ENCODE measurements at places on chromosomes 5 and 9. TPM values are rescaled to one million over a fixed set of nuclear protein-coding genes. Genes with fewer than 3 reads are reported as not detected.

MARCHF11 gene
- not detected for polyA plus RNA-seq

PLAC8L1 gene
- polyA plus RNA-seq = 0.27 TPM

IL4 gene
- not detected for polyA plus RNA-seq

PCDHGB4 gene
- polyA plus RNA-seq = 0.25 TPM

NIPAL4 gene
- 8.6 TPM for polyA plus RNA-seq

Data from foreskin keratinocyte (primary cell).